ENCODE measurements at places on chromosomes 2 and 18. TPM values are rescaled to one million over a fixed set of nuclear protein-coding genes. Genes with fewer than 3 reads are reported as not detected.

AOX1 gene
- 24.3 TPM for total RNA-seq

MRO gene
- 0.20 TPM for total RNA-seq

KRTCAP3 gene
- total RNA-seq, result 22.5 TPM

CCBE1 gene
- total RNA-seq, result 27.8 TPM

LYG1 gene
- total RNA-seq, result 1.4 TPM

CFC1B gene
- not detected for total RNA-seq

AQP12B gene
- total RNA-seq, result not detected

SALL3 gene
- total RNA-seq, result not detected

IL1F10 gene
- total RNA-seq, result not detected

LBH gene
- total RNA-seq, result 272 TPM

REG3G gene
- not detected for total RNA-seq

SERPINB2 gene
- 0.38 TPM for total RNA-seq

TYW5 gene
- total RNA-seq, result 7.5 TPM

METTL21A gene
- 10.9 TPM for total RNA-seq

COLEC11 gene
- 1.5 TPM for total RNA-seq

PRSS56 gene
- total RNA-seq, result not detected

MYOM1 gene
- total RNA-seq, result 2.5 TPM

DNAJC5G gene
- total RNA-seq, result not detected

CDK15 gene
- total RNA-seq, result 6.0 TPM

CCDC178 gene
- 2.5 TPM for total RNA-seq

ITGAV gene
- 67.0 TPM for total RNA-seq

SERPINB3 gene
- total RNA-seq, result not detected

DTNA gene
- total RNA-seq, result 21.8 TPM

OBSL1 gene
- total RNA-seq, result 72.8 TPM

CAPN13 gene
- total RNA-seq, result 19.2 TPM

ABCB11 gene
- 0.06 TPM for total RNA-seq

SLC16A14 gene
- total RNA-seq, result 4.7 TPM

GAREM2 gene
- total RNA-seq, result 1.9 TPM

HOXD11 gene
- not detected for total RNA-seq

DNAJC27 gene
- 7.5 TPM for total RNA-seq

PLB1 gene
- 4.2 TPM for total RNA-seq

CCDC121 gene
- total RNA-seq, result 4.2 TPM

UGT1A6 gene
- 3.2 TPM for total RNA-seq

TSGA10 gene
- total RNA-seq, result 7.6 TPM

ASB1 gene
- 26.6 TPM for total RNA-seq

CRYGA gene
- not detected for total RNA-seq

RNF152 gene
- total RNA-seq, result 21.2 TPM

GNAL gene
- total RNA-seq, result 4.3 TPM

TEKT4 gene
- total RNA-seq, result not detected

NMUR1 gene
- 5.8 TPM for total RNA-seq

CYBRD1 gene
- total RNA-seq, result 313 TPM

ANO7 gene
- total RNA-seq, result 2.1 TPM

ACKR3 gene
- 9.1 TPM for total RNA-seq

ITGA6 gene
- 73.0 TPM for total RNA-seq

DNAJC10 gene
- 79.9 TPM for total RNA-seq

CPLX4 gene
- not detected for total RNA-seq

CLEC4F gene
- 1.2 TPM for total RNA-seq

ITGB6 gene
- 109 TPM for total RNA-seq

CRACDL gene
- total RNA-seq, result 33.3 TPM

DDX1 gene
- 68.6 TPM for total RNA-seq

ARHGAP15 gene
- 19.2 TPM for total RNA-seq

LTBP1 gene
- total RNA-seq, result 36.0 TPM

GALR1 gene
- 0.06 TPM for total RNA-seq

RAB27B gene
- 22.2 TPM for total RNA-seq

EPB41L3 gene
- 68.9 TPM for total RNA-seq

SIX3 gene
- not detected for total RNA-seq
